ENCODE measurements at places on chromosomes 3 and 15.
A peak's percentile ranks its signal among the peaks of the same experiment; 100 is the strongest.

GRCh38 chr3:110352841-110353604 lies 718.6 kb upstream of the NECTIN3 start:
- no peaks in the 10 kb centered on the region for H3K4me1 ChIP-seq
- H3K27me3 ChIP-seq, result no peaks in the 10 kb centered on the region
- no peak overlapping the region for H3K27ac ChIP-seq
- no peaks in the 10 kb centered on the region for H3K36me3 ChIP-seq
- H3K4me3 ChIP-seq, result no peak overlapping the region
- DNase-seq, result no peak

DNA sequence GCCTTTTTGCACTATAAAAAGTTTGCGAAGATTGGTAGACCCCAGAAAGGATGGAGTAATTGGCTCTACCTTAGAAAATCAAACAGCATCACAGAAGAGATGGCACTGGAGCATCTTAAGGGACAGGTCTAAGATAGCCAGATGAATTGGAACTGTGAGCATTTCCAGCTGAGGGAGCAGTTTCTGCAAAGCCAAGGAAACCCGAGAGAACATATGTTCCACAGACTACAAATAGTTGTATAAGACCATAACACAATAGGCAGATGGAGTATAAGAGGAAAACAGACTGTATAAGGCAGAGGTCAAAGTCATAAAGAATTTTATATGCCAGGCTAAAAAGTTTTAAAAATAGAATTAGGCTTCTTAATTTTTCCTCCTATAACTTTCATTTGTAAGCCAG lies 46.0 kb downstream of the TSC22D2 start:
- H3K36me3 ChIP-seq, result peaks cover 18% of the 10 kb centered on the region
- no peak overlapping the region for H3K27ac ChIP-seq
- H3K27me3 ChIP-seq, result no peaks in the 10 kb centered on the region
- no peak overlapping the region for H3K4me3 ChIP-seq
- H3K4me1 ChIP-seq, result no peaks in the 10 kb centered on the region

DNA sequence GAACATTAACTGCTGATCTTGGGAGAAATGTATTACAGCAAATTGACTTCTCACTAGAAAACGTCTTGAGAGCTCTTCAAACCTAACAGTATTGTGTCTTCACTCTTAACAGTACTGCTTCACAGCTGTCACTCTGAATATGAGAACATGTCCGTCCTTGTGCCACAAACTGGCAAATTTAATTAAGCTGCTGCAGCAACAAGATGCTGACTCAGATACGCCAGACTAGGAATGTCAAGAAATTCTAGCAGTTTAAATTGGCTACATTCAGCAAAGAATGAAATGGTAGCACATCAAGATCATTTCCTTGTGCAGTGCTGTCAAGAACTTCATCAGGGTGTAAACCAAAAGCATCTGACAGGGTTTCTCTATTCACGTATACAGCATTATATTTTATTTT lies 7.6 kb downstream of the ICE2 start:
- H3K27me3 ChIP-seq, result no peaks in the 10 kb centered on the region
- H3K4me3 ChIP-seq, result no peak overlapping the region
- H3K4me1 ChIP-seq, result peaks cover 2% of the 10 kb centered on the region

DNA sequence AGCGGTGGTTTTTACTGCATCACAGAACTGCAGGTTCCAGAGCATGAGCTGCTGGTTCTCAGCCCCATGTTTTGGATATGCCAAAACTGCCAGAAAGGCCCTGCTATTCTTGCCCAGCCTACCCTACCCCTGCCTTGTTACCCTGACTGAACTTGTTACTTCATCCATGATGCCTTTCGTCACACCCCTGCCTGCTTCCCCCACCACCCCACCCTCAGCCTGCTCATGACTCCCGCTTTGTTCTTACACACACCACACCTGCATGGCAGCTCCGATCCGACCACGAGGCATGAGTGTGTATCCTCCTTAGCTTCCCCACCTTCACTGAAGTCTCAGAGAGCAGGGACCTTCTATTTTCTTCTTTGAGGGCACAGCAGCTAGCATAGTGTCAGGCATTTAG lies 5.1 kb upstream of the TM4SF1 start:
- no peaks in the 10 kb centered on the region for H3K27me3 ChIP-seq
- no peak overlapping the region for H3K27ac ChIP-seq
- H3K4me1 ChIP-seq, result peaks cover 46% of the 10 kb centered on the region
- no peak overlapping the region for H3K4me3 ChIP-seq
- no peaks in the 10 kb centered on the region for H3K36me3 ChIP-seq

DNA sequence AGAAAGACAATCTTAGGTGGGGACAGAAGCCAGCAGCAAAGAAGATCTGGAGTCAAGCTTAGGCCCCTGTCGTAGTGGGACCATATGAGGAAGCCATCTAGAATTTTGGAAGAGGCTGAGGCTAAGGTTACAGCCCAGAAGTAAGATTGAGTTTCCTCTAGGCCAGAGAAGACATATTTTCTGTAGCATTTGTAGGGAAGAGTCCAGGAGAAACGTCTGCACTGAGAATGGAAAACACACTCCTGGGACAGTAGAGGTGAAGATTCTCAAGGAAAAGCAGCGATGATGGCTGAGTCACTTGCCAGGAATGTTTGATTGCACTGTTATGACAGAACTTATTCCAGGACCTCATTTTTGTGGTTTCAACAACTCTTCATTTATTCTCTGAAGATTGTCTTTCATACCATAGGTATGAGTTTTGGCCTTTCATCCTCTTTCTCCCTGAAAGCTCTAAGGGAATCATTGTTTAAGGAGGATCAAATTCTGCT lies 107.2 kb downstream of the GTPBP8 start:
- H3K4me3 ChIP-seq, result no peak overlapping the region
- no peak overlapping the region for H3K27ac ChIP-seq
- no peaks in the 10 kb centered on the region for H3K27me3 ChIP-seq
- no peak for DNase-seq
- no peaks in the 10 kb centered on the region for H3K36me3 ChIP-seq

GRCh38 chr3:71583566-71584393 lies at the start of gene FOXP1:
Gene FOXP1 (minus strand): TSS chr3:71583728. CDS start chr3:71198381, 385,347 bp downstream.
- no peaks in the 10 kb centered on the region for H3K27me3 ChIP-seq
- H3K27ac ChIP-seq, result peak within 1 kb of the TSS; percentile 93
- peak within 1 kb of the TSS; percentile 85 for H3K4me3 ChIP-seq
- no peaks in the 10 kb centered on the region for H3K36me3 ChIP-seq
- DNase-seq, result peak; percentile 90
- H3K4me1 ChIP-seq, result peaks cover 42% of the 10 kb centered on the region

DNA sequence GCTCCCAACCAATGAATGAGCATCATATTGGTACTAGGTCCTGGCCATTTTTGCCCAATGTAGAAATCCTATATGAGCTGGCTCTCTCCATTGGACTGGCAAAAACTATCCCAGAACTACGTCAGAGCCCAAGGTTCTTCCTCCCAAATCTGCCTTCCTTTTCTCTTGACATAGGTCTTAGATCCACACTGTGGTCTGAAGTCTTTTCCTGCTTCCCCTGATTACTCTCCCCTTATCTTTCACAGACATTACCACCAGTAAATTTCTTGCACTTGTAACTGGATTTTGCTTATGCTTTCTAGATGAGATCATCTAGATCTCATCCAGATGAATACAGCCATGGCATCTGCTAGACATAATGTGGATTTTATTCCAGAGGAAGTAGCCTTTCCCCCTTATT lies 141.2 kb upstream of the GADL1 start:
- H3K4me1 ChIP-seq, result no peaks in the 10 kb centered on the region
- DNase-seq, result peak; percentile 21
- no peaks in the 10 kb centered on the region for H3K27me3 ChIP-seq

GRCh38 chr3:42228796-42229195 lies 37.2 kb downstream of the CCK start:
- H3K4me1 ChIP-seq, result no peaks in the 10 kb centered on the region
- no peak overlapping the region for H3K27ac ChIP-seq
- peak; percentile 15 for DNase-seq
- H3K4me3 ChIP-seq, result no peak overlapping the region
- no peaks in the 10 kb centered on the region for H3K27me3 ChIP-seq

DNA sequence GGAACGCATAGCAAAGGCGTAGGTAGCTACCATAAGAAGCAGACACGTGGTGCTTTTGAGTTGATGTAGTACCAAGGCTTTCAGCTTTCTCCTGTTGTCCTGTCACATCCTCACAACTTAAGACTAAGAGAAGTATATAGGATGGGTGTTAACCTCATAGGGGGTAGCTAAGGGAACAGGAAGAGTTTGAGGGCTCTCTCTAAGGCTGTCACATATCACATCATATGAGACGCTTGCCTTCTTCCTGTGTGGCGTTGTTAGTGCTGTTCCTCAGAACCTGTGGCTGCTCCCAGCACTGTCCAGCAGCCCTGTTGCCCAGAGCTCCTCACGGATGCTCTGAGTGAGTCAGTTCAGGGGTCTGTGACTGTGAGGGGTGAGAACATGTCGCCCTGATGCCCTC lies 14.7 kb downstream of the DHX30 start:
- no peak overlapping the region for H3K27ac ChIP-seq
- no peak overlapping the region for H3K4me3 ChIP-seq
- H3K36me3 ChIP-seq, result peaks cover 41% of the 10 kb centered on the region
- H3K4me1 ChIP-seq, result no peaks in the 10 kb centered on the region
- H3K27me3 ChIP-seq, result no peaks in the 10 kb centered on the region

DNA sequence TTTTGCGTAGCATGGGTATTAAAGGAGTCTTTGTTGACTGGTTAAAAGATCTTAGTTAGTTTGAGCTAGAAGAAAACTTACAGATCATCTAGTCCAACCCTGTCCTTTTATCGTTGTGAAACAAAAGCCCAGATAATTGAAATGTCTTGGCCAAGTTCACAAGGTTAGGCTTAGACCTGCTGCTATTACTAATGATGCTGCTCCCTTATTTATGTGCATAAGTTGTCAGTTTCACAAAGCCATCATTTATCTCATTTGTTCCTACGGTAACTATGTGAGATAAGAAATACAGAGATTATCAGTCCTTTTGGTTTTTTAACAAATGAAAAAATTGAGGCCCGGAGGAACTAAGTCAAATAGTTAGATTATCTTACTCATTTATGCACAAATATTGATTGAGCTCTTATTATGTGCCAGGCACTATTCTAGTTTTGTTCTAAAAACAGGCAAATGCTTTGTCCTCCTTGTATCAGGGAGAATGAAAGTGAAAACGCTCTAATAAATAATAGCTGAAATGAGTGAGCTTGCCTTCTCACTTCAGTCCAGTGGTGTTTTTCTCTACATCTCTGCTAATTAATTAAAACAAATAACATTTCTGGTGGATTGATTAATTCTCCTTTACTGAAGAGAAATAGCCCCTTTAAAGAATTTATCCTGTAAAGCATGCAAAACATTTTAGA lies 49.1 kb upstream of the TPRG1 start:
- H3K27ac ChIP-seq, result no peak overlapping the region
- peaks cover 3% of the 10 kb centered on the region for H3K4me1 ChIP-seq
- no peaks in the 10 kb centered on the region for H3K36me3 ChIP-seq

DNA sequence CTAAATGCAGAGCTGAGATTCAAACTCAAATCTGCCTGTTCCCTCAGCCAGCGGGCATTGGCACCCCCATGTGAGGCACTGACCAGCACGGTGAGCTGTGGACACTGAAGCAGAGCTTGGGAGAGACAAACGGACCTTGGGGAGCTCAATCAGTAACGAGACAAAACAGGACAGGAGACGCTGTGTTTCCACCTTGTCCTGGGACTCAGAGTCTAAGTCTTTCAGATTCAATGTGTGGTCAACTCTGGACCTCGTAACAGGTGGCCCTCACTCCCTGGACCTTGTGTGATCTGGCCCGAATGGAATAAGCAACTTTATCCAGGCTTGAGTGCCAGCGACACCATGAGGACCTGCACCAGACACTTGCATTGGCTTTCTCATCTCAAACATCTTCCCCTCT lies 232.5 kb downstream of the UACA start:
- no peak overlapping the region for H3K27ac ChIP-seq
- H3K4me1 ChIP-seq, result peaks cover 76% of the 10 kb centered on the region
- H3K27me3 ChIP-seq, result no peaks in the 10 kb centered on the region
- H3K36me3 ChIP-seq, result no peaks in the 10 kb centered on the region

GRCh38 chr3:187315872-187316271 lies 24.3 kb upstream of the MASP1 start:
- no peak overlapping the region for H3K4me3 ChIP-seq
- H3K27me3 ChIP-seq, result peaks cover 15% of the 10 kb centered on the region
- no peaks in the 10 kb centered on the region for H3K36me3 ChIP-seq

GRCh38 chr3:123292321-123293310 lies 90.9 kb downstream of the SEC22A start:
- H3K4me1 ChIP-seq, result no peaks in the 10 kb centered on the region
- no peak for DNase-seq
- H3K27me3 ChIP-seq, result no peaks in the 10 kb centered on the region
- no peaks in the 10 kb centered on the region for H3K36me3 ChIP-seq
- H3K4me3 ChIP-seq, result no peak overlapping the region

GRCh38 chr15:100835636-100836035 lies 44.0 kb upstream of the ALDH1A3 start:
- H3K36me3 ChIP-seq, result no peaks in the 10 kb centered on the region
- H3K4me3 ChIP-seq, result no peak overlapping the region
- no peak for DNase-seq
- H3K4me1 ChIP-seq, result no peaks in the 10 kb centered on the region
- H3K27me3 ChIP-seq, result no peaks in the 10 kb centered on the region
- H3K27ac ChIP-seq, result no peak overlapping the region

- DNase-seq, result no peak
- H3K4me3 ChIP-seq, result peak overlapping the region; percentile 86
- no peaks in the 10 kb centered on the region for H3K36me3 ChIP-seq
- peaks cover 26% of the 10 kb centered on the region for H3K4me1 ChIP-seq
Measured at GRCh38 chr3:146161663-146162002, 649 bp upstream of the PLOD2 start.

DNA sequence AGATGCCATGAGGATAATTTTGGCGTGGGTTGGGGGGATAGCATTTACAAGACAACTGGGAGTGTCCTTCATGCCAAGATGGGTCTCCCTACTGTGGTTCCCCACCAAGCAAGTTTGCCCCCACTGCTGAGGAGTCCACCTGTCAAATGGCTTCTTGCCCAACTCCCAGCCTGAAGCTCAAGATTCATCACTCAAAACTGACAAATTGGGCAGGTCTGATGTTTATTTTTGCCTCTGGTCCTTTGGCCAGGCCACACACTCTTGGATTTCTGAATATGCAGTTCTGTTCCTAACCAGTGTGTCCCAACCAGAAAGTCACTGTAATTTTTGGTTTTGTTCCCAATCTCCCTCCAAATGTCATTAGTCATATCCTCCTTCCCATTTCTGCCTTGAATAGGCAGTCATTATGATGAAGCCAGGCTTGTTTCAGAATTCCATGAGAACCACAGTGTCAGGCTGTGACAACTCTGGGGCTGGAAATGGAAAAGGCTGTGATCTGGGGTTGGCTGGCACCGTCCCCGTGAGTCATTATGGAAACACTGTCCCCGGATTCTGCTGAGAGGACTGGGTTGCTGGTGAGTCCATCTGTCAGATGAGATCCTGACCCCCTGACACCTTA lies 29.3 kb upstream of the MEF2A start:
- H3K27ac ChIP-seq, result no peak overlapping the region
- no peaks in the 10 kb centered on the region for H3K4me1 ChIP-seq
- H3K36me3 ChIP-seq, result no peaks in the 10 kb centered on the region
- H3K4me3 ChIP-seq, result no peak overlapping the region
- H3K27me3 ChIP-seq, result no peaks in the 10 kb centered on the region

- no peak overlapping the region for H3K27ac ChIP-seq
- H3K36me3 ChIP-seq, result peaks cover 4% of the 10 kb centered on the region
- H3K27me3 ChIP-seq, result no peaks in the 10 kb centered on the region
- H3K4me3 ChIP-seq, result no peak overlapping the region
Measured at GRCh38 chr3:126737527-126737926, 33.5 kb downstream of the CHCHD6 start.
